Spinal cord (tissue), 10 donors: ENCODE measurements at places on chromosomes 2 and 18. TPM values are rescaled to one million over a fixed set of nuclear protein-coding genes. Genes with fewer than 3 reads are reported as not detected.

The SNTG2 gene
- 4.2 TPM for total RNA-seq

The TWIST2 gene
- total RNA-seq = 3.4 TPM

The MOGAT1 gene
- total RNA-seq = 0.20 TPM

The CHRNA1 gene
- 0.20 TPM for total RNA-seq

The PLGLB1 gene
- 10.0 TPM for total RNA-seq

The STAT4 gene
- 8.9 TPM for total RNA-seq

The MBP gene
- total RNA-seq = 631 TPM

The DLGAP1 gene
- 16.5 TPM for total RNA-seq

The ALMS1 gene
- total RNA-seq = 55.3 TPM

The LYPD1 gene
- 50.9 TPM for total RNA-seq

The OSR1 gene
- 24.8 TPM for total RNA-seq

The ALKAL2 gene
- 3.4 TPM for total RNA-seq

The NABP1 gene
- total RNA-seq = 14.0 TPM

The CAPN14 gene
- 0.40 TPM for total RNA-seq

The RIT2 gene
- total RNA-seq = 7.1 TPM
